A172 (cell line): ENCODE measurements at places on chromosomes 13 and 19. TPM values are rescaled to one million over a fixed set of nuclear protein-coding genes. Genes with fewer than 3 reads are reported as not detected.
A peak's percentile ranks its signal among the peaks of the same experiment; 100 is the strongest.

The MEIS3 gene
- 27.5 and 31.9 TPM in 2 replicates for total RNA-seq

The RNF225 gene
- not detected in 2 replicates for total RNA-seq

DNA sequence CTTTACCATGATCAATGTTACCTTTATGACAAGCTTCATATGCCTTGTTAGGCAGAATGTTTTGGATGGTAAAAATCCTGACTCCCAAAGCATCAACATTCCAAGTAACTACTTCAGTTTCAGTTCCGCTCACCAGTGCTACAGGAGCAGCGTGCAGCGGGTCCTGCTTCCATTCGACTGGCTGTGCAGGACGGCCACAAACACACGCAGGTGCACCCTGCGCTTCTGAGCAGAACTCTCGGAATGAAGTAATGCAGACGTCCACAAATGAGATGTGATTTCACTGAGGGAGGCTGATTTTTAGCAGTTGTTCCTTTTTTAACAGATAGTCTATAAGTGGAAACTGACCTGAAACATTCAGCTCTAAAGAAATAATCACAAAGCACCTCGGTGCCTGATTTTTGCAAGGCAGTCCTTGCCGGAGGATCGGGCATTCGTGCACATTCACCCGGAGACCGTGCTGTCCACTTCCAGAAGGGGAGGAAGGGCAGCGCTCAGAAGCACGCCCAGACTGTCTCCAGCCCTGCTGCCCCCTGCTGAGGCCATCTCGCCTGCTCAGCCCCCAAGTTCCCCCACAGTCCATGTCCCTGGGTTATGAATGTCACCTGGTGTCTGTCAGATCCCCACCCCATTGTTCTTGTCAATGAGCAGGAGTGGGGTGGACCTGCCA lies 85.8 kb downstream of the RAB20 start:
- no peak for DNase-seq

The ZNF43 gene
- 0.16 and 0.22 TPM in 2 replicates for total RNA-seq

DNA sequence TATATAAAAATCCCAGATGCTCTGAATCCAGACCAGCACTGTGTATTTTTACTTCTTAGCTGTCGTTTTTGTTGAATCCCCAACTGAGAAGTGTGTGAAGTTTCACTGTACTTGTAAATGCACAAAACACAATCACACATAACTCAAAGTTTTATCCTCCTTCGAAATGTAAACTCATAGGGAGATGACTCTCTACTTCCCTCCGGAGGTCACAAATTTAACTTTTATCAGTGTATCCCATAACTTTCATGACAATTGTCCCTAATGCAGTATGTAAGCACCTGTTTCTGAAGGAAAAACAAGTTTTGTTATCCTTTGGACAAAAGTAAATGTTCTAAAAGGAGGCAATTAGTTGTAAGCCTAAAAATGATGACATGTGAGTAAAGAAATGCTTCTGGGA lies 665.0 kb upstream of the SLITRK6 start:
- peak; percentile 8 for DNase-seq

DNA sequence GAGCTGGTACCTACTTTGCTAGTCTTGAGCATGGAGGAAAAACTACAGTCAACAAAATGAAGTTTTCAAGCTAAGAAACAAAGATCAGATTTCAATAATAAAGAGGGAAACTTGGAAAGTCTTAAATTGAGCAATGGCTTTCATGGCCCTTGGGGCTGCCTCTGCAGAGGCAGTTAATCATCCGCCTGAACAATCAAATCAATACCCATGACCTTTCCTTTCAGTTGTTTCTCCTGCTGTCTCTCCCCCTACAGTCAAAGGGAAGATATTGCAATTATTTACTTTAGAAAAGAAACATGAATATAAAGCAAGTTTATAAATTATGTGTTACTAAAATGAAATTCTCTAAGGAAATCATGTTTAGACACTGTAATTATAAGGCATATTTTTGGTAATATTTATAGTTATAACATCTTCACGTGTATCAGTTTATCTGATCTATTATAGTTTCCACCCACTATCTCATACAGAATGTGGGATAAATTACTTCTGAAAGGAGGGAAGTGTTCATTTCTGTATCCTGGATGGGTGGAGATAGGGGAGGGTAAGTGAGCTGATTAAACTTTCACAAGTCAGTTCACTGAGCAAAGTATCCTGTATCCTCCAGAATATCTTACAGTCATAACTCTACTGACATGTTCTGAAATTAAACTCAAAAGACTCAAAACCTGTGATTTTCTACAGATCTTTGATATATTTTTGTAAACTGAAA lies 72.4 kb upstream of the TSC22D1 start:
- DNase-seq: no peak

The LILRA1 gene
- not detected in 2 replicates for total RNA-seq

DNA sequence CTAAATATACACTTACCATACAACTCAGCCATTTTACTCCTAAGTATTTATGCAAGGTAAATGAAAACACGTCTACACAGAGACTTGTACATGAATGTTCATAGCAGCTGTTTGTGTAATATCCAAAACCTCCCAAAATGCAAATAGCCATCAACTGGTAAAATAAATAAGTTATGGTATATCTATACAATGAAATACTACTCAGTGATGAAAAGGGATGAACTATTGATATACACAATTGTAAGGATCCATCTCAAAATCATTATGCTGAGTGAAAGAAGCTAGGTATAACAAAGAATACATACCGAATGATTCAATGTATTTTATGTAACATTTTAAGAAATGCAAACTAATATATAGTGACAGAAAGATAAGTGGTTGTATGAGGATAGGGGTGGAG lies 149.8 kb upstream of the TNFSF11 start:
- no peak for DNase-seq

The CGB8 gene
- total RNA-seq: 4.7 and 8.8 TPM in 2 replicates

GRCh38 chr13:46571909-46572595 lies 19.1 kb downstream of the LRCH1 start:
- DNase-seq: no peak

DNA sequence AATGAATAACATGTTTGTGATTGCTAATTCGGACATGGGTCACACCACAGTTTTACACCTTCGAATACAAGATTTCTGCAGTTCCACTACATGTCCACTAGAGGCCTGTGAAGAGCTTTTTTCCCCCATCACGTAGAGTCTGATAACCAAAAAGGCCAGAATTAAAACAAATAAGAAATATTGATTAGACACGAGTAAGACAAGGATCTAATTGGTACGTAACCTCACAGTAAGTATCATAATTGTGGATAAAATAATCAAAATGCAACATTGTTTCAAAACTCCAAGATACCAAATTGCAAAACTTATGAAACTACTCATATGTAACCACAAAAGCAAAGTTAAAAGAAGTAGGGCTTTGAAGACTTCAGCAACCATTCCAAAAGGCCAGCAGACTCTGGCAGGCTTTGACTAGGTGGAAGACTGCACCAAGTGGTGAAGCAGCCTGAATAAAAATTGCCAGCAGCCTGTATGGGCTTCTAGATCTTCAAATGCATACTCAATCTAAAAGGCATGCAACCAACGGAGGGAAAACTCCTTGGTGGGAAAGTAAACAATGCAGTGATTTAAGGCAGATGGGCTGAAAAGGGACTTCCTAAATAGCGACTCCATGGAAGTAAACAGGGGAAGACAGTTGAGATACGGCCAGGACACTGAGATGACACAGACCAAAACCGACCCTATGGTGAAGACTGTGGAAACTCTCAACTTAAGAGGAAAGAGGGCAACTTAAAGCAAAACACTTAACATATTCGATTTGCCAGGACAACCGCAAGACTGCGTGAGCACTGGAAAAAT lies 56.7 kb downstream of the STARD13 start:
- DNase-seq: peak; percentile 51

The CHAF1A gene
- 37.8 and 52.7 TPM in 2 replicates for total RNA-seq

- DNase-seq: no peak
Measured at GRCh38 chr19:35388277-35389054, 17.6 kb downstream of the GPR42 start.

The SLC7A10 gene
- total RNA-seq: not detected in 2 replicates

DNA sequence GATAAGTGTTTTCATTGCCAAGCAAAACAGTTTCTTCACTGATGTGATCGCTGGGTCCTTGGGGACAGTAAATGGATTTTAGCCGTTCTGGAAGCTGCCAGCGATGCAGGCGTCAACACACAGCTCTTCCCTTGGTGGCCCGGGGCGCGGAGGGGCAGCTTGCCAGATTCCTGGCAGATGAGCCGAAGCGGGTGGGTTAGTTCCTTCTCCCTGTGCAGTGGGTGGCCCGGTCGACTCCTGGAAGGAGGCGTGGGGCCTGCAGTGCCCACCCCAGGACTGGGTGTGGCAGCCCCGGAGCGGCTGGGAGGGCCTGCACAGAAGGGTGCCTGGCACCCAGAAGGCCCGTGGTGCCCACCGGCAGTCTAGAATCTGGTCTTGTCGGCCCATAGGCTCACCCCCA lies 69.0 kb downstream of the KDM4B start:
- no peak for DNase-seq

- peak; percentile 93 for DNase-seq
Measured at GRCh38 chr13:102825921-102826706, 19.7 kb upstream of the ERCC5 start.

- DNase-seq: no peak
Measured at GRCh38 chr19:16394681-16395375, 70.2 kb downstream of the KLF2 start.

The MUC16 gene
- total RNA-seq: 0.02 TPM in 1 of 2 replicates, not detected in the other

The TPP2 gene
- 48.4 and 86.1 TPM in 2 replicates for total RNA-seq

DNA sequence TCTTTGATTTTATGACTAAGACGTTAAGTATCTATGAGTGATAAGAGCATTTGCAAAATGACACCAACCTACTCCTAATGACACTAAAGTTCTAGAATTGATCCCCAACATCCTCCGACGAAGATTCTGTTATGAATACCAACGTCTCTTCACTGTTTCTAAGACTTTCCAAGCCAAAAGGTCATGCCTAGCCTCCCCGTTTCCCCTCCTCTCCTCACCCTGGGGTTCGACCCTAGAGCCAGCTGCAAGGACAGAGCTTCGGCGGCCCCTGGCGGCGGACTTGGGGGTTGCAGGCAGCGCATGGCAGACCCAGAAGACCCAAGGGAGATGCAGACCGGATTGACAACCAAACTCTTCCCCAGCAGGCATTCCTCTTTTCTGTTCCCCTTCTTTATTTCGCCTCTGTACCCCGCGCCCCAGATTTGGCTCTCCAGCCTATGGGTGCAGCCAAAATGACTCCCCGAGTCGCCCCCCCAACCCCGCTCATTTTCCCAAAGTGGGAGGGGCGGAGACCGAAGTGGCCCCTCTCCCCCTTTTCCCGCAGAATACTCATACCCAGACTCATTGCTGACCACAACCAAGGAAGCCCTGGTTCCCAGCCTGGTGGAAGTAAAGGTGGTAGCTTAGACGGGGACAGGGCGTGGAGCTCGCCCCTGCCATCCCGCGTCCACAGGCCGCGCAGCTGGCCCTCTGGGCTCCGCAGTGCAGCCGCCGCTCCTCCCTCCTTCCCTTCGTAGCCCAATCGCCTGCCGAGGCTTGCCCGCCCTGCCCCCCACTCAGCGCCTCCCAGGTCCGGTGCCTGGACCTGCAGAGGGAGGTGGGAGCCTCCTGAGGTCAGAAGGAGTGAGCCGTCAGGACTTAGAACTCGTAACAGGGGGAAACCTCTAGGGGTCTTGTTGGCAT lies 4.1 kb upstream of the EML2 start:
- DNase-seq: peak; percentile 50

- DNase-seq: peak; percentile 79
Measured at GRCh38 chr13:20911037-20911436, 8.5 kb upstream of the XPO4 start.

DNA sequence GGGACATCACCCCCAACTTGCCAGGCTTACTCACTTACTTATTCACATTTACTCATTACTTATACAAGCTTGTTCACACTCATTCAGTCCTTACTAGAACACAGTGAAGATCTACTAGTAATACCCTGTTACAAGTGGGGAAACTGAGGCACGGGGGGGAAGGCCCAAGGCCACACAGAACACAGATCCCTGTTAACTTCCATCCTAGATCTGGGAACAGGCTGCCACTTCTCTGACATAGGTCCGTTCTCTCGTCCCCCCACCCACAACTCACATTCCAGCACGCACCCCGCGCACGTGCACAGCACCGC lies 1.5 kb upstream of the NRTN start:
- no peak for DNase-seq

DNA sequence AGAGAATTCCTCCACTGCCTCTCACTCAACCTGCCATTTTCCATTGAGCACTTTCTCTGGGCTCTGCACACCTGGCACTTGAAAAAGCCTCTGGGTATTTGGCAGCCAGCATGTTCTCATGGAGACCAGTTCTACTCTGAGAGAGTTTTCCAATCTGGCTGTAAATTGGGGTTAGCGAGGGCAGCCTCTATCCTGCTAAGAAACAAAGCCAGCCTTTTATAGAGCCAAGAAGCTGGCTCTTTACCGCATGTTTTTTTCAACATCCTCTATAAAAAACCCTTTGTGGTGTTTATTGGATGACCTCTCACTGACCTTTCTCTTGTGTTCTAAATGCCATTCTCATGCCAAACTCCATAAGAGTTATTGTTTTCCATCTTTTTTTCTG lies 52.6 kb upstream of the RCBTB2 start:
- peak; percentile 73 for DNase-seq

The FPR1 gene
- 0.07 TPM in 1 of 2 replicates, not detected in the other for total RNA-seq

The ZGLP1 gene
- 1.3 and 1.5 TPM in 2 replicates for total RNA-seq

- no peak for DNase-seq
Measured at GRCh38 chr13:32537580-32538142, 934 bp downstream of the N4BP2L2 start.

The OR7D2 gene
- not detected in 2 replicates for total RNA-seq

GRCh38 chr13:60370343-60370742 lies 26.7 kb upstream of the TDRD3 start:
- no peak for DNase-seq

- no peak for DNase-seq
Measured at GRCh38 chr13:91278888-91279287, 68.6 kb upstream of the MIR17HG start.

GRCh38 chr19:21593008-21593481 lies 87.6 kb downstream of the ZNF429 start:
- no peak for DNase-seq

The APOE gene
- total RNA-seq: 0.14 and 0.86 TPM in 2 replicates

- DNase-seq: no peak
Measured at GRCh38 chr13:95378603-95379002, 77.4 kb upstream of the ABCC4 start.

The FGF21 gene
- total RNA-seq: not detected in 2 replicates

DNA sequence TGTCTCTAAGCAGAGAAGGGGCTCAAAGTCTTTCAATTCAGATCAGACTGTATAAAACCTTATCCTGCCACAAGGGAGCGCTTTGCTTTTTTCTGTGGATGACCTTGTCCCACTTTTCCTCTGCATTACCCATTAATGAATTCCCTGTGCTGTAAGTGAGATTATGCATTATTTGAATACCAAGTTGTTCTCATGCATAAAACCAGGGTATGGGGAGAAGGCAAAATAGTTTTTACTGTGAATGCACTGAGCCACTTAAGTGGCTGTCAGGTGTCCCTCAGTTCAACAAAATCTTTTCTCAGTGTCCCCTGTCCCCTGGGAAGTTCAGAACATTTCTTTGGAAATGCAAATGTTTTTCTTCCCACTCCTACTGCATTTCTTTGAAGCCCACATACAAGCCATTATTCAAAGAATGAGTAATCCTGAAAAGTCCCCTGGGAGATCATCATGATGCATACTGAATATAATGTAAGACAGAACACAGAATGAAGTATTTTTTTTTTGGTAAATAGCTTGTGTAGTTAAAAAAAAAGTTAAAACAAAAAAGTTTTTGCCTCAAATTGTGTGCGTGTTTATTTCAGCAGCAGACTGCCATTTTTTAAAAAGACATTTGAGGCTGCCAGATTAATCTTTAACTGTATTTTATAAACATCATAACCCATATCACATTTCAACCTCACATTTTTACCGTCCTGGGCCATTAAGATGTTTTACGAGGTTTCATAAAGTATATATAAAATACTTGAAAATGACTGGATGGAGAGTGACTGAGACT lies 506.7 kb upstream of the PCDH9 start:
- DNase-seq: peak; percentile 65
